ENCODE measurements at places on chromosomes 1 and 21.

DNA sequence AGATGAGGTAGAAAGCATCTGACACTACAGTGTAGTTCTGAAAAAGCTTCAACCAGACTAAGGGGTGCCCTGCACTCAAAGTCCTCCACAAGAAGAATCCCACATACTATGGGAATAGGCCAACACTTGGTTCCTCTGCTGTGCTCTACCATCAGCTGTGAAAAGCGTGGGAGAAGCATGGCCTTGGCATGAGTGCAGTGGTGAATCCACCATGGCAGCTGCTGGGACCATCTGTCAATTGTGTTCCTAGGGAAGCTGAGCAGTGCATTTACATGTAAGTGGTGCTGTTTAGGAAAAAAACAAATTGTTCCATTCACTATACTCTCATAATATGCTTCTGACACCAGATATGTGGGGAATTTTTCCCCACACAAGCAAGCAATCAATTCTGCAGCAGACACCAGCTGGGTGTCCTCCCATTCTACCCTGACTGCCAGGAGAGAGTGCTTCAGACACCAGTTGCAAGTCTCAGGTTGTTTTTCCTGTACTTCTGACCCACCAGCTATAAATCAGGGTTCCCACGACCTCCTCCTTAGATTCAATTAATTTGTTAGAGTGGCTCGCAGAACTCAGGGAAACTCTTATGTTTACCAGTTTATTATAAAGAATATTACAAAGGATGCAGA, 230.8 kb upstream of the CHRM3 start:
- no peak for DNase-seq

DNA sequence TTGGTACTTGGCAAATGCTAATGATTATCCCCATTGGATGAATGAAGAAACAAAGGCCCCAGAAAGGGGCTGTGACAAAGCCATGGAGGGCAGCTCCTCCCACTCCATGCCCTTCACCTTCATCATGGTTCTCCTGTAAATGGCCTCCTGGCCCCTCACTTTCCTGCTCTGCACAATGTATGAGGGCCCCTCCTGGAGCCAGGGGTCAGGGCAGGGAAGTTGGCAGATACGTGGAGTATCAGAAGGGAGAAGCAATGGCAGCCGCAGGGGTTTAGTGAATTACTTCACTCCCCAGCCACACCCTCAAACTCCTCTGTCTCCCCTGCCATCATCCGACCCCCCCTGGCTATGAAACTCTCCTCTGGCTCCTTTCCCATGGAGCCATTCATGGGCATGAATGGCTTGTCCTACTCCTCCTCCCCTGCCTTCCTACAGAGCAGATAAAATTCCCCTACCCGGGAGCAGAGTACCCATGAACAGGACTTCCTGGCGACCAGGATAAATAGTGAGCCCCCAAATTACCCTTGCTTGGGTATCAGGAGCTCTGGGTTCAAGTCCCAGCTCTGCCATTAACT, 86.3 kb downstream of the CAMK2N1 start:
- DNase-seq: no peak

- no peak for DNase-seq
Measured at GRCh38 chr1:58251430-58252073, 295.0 kb downstream of the OMA1 start.

DNA sequence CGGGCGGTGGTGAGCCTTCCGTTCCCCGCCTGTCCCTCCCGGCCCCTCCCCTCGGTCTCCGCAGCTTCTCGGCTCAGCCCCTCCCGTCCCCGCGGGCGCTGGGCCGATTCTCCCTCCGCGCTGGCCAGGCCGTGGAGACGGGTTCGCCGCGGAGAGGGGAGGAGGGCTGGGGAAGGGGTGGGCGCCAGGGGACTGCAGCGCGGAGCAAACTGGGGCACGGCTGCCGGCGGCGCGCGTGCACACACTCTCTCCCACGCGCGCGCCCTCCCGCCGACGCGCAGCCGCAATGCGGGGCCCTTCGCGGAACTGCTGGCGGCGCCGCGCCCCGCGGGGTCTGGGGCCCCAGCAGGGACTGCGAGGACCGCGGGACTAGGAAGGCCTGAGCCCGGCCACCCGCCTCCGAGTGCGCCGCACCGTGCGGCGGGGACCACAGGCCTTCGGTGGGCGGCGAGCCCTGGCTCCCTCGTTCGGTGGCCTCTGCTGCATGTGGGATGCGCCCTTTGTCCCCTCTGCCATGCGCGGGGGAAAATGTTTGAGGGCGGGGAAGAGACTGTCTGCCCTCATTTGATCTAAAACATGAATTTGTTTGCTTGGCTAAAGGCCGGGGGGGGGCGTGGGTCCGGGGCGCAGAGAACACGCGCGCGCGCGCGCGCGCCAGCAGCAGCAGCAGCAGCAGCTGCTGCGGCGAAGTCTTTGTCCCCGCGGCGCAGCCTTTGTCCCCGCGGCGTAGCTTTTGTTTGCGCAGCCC, 90.7 kb upstream of the VAMP3 start:
- DNase-seq: peak; percentile 48

DNA sequence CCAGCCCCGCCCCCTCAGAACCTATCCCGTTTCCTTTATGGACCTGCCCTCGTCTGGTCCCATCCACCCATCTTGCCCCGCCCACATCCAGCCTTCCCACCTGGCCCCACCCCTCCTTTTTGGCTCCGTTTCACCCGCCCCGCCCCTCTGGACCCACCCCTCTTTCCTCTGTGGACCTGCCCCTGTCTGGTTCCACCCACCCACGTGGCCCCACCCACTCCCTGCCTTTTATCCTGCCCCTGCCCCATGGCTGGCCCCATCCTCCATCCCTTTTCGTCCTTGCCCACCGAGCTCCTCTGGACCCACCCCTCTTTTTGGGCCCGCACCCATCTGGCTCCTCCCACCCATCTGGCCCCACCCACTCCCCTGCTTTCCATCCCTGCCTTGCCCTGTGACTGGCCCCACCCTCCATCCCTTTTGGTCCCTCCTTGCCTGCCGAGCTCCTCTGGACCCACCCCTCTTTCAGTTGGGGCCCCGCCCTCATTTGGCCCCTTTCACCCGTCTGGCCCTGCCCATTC, 177.3 kb downstream of the CAMTA1 start:
- DNase-seq: no peak
